ENCODE measurements at places on chromosomes 5 and 9.
A peak's percentile ranks its signal among the peaks of the same experiment; 100 is the strongest.

DNA sequence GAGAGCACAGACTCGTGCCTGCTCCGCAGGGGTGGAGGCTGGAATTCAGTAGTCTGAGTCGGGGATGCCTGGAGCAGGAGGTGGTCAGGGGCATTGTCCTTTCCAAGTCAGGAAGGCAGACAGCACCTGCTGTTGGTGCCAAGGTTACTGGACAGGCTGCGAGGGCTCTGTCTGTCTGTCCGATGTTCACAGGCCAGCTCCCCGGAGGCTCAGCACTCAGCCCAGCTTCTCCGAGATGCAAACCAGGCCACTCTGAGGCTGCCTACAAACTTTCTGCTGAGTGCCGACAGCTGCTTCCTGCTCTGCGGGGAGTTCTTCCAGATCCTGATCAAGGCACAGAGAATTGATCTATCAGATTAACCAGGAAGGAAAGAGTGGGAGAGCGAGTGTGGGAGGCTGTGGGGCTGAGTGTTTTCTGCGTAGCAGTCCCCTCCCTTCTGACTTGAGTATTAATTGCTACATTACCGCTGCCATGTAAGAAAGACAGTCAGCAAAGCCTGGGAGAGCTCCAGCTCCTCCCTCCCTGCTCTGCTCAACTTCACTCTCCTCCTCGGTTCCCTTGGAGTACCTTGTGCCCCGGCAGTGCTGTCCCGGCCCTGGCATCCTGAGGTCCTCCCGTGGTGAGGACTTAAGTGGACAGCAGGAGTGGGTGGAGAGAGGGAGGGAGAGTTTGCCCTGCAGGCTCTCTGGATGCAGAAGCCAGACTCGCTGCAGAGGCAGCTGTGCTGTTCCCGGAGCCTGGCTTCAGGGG is 36.0 kb downstream of the KCNMB1 start:
- DNase-seq, result no peak

DNA sequence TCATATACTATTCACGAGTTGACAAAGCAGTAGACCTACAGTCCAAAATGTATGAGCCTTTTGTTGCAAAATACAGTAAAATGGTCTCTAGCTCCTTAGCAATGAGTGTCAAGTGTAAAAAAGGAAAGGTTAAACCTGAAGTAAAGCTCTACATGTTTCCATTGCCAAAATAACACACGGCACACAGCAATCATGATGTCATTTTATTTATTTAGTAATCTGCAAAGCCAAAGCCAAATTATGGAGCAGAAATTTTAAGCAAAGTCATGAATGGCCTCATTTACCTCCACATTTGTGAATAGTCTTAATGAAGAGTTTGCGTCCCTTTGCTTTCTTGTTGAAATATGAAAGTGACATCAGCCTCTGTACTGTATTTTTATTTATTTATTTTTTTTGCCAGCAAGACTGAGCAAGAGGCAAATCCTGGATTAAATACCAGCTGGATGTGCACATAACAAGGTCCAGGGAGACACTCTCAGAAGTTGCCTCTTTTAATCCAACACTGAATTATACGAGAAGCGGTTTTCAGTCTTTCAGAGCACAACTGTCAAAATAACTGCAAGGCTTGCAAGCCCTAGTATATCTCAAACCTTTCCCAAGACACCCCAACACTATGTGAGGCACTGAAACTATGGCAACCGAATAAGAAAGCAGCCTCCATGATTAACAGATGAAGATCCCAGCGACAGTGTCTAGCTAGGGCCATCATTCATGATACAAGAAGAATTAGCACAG is 9.7 kb downstream of the SEMA6A start:
- DNase-seq, result no peak

GRCh38 chr5:135310328-135310989 is 88.6 kb downstream of the MACROH2A1 start:
- DNase-seq, result no peak

GRCh38 chr5:135651156-135651555 is 72.4 kb upstream of the CXCL14 start:
- DNase-seq, result peak; percentile 73

GRCh38 chr9:85332487-85332886 is 409.3 kb downstream of the AGTPBP1 start:
- no peak for DNase-seq

GRCh38 chr5:54969856-54970828 is 15.3 kb downstream of the ESM1 start:
- no peak for DNase-seq

- DNase-seq, result no peak
Observed at GRCh38 chr5:77337686-77338085, 127.2 kb downstream of the PDE8B start.

GRCh38 chr9:88831713-88832407 is 159.4 kb upstream of the S1PR3 start:
- no peak for DNase-seq

- DNase-seq, result no peak
Observed at GRCh38 chr5:154795235-154795596, 40.0 kb downstream of the LARP1 start.

All from kidney epithelial cell (primary cell).